ENCODE measurements at places on chromosomes 3 and 15.

GRCh38 chr3:16999161-16999560, 114.4 kb downstream of the PLCL2 start:
- no peak for DNase-seq

DNA sequence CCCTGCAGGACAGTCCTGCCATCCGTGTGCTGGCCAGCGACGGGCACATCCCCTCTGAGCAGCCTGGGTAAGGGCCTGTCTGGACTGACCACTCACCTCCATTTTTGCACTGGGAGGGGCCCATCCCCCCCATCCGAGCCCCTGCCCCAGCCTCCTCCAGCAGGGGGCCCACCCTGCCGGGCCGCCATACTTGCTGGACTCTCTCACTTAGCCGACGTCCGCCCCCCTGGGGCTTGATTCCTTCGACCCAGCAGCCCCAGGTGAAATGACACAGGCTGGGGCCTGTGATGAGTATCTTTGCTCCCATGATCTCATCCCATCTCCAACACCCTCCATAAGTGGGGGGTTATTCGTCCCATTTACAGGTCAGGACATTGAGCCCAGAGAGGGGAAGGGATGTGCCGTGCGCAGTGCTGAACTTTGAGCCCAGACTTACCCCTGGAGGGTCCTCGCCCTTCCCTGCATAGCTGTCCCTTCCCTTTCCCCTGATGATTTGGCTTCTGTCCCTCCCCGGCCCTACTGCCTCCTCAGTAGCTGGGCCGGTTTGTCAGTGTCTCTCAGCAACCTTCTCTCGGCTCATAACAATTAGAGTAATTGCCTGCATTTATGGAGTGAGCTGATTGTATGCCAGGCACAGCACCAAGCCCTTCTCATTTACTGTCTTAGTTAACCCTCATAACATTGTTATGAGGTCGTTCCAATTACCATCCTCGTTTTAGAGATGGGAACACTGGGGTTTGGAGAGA, 4.2 kb downstream of the LMAN1L start:
- DNase-seq = no peak

- DNase-seq = no peak
These were observed 47.1 kb downstream of the USF3 start for GRCh38 chr3:113649174-113649845.

GRCh38 chr15:72532991-72533601, 59.0 kb downstream of the ARIH1 start:
- DNase-seq = peak; percentile 52

GRCh38 chr15:36208868-36209582, 370.4 kb upstream of the CDIN1 start:
- no peak for DNase-seq

DNA sequence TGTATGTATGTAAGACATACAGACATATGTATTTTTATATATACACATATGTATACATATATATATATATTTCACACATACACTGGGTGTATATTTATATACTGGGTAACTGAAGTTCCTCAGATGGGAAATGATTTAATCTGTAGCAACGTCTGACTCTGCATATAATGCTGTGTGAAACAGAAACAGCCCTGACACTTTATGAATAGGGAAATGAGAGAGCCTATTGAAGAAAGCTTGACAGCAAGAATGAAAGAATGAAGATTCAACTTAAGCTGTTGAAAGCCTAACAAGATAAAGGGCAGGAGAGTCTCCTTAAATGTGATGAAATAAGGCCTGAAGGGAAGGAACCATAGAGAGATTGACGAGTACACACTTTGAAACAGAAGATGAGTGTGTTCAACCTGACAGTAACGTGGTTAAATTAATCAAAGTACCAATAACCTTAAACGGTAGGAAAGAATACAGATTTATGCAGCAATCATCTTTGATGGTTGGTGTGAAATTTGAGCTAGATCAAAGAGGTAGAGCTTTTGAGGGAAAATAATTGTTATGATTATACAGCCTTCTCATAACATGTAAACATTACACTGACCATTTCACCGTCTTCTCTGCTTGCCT, 169.9 kb downstream of the MECOM start:
- DNase-seq = no peak

GRCh38 chr15:66844041-66844746, 142.2 kb downstream of the SMAD6 start:
- DNase-seq = no peak

- DNase-seq = no peak
These were observed 26.5 kb downstream of the TSPAN3 start for GRCh38 chr15:77044228-77045042.

DNA sequence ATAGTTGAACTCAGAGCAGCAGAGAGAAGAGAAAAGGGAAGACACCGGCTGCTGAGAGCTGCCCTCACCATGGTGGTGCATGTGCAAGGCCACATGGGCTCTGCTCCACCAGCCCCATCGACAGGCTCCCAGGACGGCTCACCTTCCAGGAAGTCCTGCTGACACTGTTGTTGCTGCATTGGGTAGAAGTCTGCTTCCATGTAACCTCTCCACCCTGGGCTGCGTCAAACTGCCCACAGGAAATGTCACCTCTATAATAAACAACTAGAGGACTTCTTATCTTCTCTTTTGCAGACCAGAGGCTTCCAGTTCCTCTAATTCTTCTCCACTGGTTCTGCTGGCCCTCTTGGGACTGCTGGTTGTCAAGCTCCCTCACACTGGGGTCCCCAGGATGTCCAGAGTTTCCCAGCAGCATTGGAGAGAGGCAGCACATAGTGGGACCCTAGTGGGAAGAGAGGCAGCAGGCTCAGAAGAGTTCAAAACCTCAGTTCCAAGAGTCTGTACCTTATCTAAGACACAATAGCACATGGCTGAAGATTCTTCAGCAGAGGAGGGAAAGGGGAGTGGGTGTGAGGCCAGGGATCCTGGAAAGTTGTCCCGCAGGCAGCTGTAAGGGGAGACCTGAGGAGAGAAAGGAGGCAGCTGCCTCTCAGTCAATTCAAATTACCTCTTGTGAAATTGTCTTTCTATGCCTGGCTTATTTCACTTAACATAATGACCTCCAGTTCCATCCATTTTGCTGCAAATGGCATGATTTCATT, 5.8 kb upstream of the CCR3 start:
- no peak for DNase-seq

DNA sequence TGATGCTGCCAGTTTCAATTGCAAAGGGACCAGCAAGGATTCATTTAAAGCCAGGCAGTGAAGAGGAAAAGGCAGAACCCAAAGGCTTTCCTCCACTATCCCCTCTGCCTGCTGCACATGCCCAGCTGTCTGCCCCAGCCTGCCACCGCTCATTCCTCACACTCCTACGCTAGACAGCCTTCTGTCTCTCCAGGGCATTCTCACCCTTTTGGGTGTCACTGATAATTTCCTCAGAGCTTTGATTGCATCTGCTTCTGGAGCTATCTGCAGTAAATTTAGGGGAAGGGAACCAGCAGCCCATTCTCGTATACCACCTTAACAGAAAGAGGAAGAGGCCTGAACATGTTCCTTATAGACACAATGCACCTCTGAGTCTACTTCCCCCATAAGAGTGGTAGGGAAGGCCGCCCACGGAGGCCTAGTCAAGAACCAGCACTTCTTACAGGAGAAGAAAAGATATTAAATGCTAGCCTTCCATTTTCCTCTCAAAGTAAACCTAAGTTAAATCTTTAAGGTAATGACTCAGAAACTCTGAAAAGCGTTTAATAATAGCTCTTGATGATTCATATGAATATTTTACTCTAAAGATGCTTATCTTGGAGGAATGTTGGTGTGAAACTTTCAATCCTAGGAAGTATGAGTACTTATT, 20.9 kb downstream of the NUDT16 start:
- no peak for DNase-seq

- DNase-seq = no peak
These were observed 215.7 kb upstream of the WNT5A start for GRCh38 chr3:55702822-55703221.

DNA sequence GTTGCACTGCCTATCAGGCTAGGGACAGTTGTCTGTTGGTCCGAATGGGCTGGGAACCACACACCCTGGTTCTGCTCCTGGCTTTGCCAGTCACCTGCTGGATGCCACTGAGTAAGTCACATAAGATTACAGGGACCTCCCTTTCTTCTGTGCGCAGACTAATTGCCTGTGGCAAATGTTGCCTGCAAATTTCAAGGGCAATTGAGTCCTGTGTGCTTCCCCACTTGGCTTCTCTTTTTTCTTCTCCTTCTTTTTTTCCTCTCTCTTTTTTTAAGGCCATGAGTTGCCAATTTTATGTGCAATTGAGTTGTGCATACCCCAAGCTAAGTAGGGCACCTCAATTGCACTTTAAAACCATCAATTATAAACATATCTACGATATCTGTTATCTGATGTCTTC, 963.4 kb downstream of the MCTP2 start:
- no peak for DNase-seq

DNA sequence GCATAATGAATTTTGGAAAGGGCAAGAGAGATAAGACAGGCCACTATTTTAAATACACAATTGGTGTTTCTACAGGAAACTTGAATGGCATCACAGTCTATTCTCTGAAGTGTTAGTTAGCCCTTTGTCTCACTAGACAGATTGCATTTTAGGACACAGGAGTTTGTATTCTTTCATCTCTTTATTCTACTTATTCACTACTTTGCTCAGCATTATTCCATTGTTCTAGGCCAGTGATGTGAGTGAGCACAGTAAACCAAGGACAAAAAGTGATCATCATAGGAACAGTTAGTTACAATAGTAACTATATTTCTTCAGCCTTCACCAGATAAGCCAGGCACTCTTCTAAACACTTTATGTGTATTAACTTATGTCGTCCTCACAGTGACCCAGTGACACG, 150.2 kb upstream of the SLCO3A1 start:
- DNase-seq = no peak

- DNase-seq = no peak
These were observed 579.3 kb upstream of the GRM7 start for GRCh38 chr3:6281662-6282061.

DNA sequence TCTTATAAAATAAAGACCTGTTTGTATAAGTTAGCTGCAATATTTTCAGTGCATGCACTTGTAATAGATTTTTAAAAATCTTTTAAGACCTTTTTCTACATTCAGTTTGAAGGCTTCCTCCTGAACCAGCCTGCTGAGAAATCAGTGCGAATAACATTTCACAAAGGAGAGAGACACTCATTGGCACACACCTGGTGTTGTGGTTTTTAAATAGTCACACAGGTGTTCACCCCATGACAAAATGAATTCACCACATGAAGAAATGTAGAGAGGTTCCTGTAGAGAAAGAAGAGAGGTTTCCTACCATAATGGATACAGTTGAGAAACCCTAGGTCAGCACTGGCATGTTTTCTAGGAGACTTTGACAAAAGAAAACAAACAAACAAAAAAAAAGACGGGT, 237.3 kb downstream of the CNTN6 start:
- DNase-seq = no peak

DNA sequence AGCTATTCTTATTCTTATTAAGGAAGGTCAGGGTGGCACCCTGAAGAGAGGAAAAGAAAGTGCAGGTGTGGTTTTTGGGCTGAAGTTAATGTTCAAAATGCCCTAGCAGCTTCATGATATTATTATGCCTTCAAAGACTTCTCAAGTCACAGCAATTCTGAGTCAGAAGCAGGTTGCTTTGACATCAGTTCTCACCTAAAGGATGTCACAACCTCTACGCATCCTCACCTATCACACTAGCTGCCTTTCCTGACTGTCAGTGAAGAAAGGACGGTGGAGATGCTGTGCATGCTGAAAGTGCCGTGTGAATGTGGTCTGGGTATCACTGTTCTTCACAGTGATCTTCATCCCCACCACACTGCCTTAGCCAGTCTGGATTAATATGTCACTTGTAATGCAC, 49.6 kb downstream of the NPTN start:
- DNase-seq = no peak

DNA sequence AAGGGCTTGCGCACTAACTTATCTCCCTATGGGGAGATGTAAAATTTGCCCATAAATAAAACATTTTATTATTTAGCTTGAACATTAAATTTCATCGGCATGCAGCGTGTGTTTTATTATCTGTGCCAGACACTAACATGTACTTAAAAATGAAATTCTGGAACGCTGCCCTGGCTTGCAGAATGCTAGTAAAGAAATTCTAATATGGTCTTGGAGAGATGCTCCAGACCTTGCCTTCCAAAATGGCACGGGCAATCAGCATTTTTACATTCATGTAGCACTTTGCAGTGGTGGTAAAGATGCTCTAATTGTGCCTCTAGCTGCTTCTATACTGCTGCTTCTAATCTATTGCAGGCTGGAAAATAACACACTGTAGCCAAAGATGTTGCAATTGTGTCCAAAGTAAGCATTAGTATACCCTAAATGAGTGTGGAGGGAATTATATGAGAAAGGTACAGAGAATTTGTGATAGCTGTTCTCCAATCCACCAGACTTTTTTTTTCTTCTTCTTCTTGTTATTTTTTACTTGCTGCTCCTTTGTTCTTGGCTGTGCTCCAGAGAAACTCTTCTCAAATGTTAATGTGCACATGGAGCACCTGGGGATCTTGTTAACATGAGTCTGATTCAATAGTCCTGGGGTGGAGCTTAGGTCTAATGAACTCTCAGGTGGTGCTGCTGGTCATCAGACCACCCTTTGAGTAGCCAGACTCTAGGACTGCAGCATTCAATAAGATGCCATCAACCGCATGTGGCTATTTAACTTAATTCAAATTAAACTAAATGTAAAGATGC, 47.3 kb downstream of the CRABP1 start:
- no peak for DNase-seq

DNA sequence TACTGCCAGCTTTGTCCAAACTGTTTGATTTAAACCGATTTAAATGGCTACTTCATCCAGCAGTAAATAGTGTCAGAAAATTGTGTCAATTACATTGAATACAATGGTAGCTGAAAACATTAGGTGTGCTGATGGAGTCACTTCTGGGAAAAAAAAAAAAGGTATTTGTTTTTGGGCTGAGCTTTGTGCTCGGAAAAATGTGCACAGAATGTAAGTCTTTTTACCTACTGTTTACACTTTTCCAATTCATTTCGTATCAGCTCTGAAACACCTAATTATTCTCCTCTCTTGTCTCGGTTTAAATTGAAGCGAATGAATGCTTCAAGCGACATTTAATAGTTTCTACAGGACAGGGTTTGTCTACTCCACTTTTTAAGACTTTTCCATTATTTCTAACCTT, 1078.4 kb downstream of the ROBO1 start:
- DNase-seq = no peak

DNA sequence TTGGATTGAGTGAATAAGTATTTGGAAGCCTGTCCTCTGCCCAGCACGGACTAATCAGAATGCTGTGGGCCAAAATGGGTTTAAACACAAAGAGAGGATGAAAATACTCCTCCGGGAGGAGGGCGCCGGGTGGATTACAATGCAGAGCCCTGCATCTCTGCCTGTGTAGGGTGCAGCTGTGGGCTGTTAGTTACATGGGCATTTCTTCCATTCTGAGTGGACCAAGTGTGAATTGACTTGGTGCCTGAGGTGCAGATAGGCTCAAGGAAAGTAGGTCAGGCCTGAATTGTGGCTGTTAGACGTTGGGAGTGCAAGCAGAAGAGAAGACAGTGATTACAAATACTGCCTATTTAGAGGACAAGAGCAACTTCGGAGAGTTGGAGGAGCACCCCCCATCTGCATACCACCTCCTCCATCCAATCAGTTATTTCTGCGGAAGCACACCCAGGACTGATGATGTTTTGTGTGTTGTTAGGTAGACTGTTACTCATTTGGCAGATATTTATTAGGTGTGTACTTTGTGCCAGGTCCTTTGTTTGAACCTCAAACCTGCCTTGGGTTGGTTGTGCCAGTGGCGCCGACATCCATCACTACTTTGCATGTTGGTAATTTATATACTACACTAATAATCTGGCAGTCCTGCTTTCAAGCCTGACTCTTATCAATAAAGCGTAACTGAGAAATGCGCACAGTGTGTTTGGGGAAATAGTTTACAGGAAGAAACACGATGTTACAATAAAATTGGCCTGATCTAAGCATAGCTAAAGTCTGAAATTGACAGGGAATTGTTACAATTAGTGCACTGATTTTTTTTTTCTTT, 33.0 kb downstream of the PTPRG start:
- DNase-seq = no peak
